ENCODE measurements at places on chromosomes 5 and 9.

- DNase-seq: no peak
Observed at GRCh38 chr9:11135851-11136250, 523.0 kb upstream of the PTPRD start.

- no peak for DNase-seq
Observed at GRCh38 chr9:113148781-113149510, 1.9 kb upstream of the SLC31A2 start.

- DNase-seq: no peak
Observed at GRCh38 chr5:97876272-97876671, 693.2 kb upstream of the RIOK2 start.

GRCh38 chr5:127412698-127413097 is 104.7 kb upstream of the PRRC1 start:
- DNase-seq: no peak

DNA sequence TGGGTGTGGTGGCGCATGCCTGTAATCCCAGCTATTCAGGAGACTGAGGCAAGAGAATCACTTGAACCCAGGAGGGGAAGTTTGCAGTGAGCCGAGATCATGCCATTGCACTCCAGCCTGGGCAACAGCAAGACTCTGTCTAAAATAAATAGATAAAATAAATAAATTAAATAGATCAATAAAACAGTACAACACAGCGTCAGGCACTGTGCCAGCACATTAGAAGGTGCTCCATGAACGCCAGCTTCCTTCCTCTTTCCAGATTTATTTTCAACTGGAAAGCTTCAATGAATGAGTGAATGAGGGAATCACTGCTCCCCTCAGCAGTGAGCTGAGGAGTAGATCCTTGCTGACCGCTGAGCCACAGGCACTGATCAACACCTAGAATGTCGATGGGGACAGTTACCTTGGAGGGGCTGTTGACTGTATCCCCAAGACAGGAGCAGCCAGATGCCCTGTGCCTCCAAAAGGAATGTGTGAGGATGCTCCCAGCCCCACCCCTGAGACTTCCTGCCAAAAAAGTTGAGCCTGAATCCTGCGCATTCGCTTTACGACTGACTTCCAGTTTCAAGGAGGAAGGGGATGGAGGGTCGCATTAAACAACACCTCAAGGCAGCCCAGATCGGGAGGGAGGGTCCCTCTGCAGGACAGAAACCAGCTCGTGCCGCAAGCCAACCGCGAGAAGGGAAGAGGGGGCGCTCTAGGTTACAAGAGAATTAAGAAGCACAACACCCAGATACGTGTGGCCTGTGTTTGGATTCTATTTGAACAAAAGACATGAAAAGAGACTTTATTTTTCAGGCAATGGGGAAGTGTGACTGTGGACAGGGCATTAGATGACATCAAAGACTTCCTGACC is 54.0 kb upstream of the CNOT6 start:
- DNase-seq: no peak

- no peak for DNase-seq
Observed at GRCh38 chr5:154390096-154390495, 55.7 kb upstream of the SAP30L start.

DNA sequence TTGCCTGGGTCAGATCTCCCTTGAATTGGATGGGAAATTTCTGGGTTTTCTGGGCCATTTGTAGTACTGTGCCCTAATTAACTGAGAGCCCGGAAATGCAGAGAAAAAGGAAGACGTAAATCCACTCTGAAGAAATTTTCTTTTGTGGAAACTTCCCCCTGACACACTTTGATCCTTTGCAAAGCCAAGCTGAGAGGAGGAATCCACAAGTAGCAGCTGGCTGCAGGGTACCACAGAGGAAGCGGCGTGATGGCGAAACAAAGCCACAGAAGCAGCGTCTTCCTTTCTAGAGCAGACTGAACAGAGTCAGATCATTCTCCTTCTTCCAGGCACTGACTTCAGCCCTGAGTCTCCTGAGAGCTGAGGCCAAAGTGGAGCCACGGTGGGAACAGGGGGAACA is 47.1 kb upstream of the ZNF354A start:
- DNase-seq: no peak

Data from AG04449 (cell line).